ENCODE measurements at places on chromosomes 2 and 18.

- DNase-seq = no peak
Observed at GRCh38 chr2:64405581-64406406, 48.2 kb upstream of the LGALSL start.

- no peak for DNase-seq
Observed at GRCh38 chr18:26405190-26405801, 143.1 kb downstream of the KCTD1 start.

GRCh38 chr2:20091305-20091991, 40.0 kb upstream of the LAPTM4A start:
- no peak for DNase-seq

- DNase-seq = no peak
Observed at GRCh38 chr18:56662063-56662408, 10.9 kb downstream of the WDR7 start.

- no peak for DNase-seq
Observed at GRCh38 chr2:50987616-50988313, 44.2 kb downstream of the NRXN1 start.

DNA sequence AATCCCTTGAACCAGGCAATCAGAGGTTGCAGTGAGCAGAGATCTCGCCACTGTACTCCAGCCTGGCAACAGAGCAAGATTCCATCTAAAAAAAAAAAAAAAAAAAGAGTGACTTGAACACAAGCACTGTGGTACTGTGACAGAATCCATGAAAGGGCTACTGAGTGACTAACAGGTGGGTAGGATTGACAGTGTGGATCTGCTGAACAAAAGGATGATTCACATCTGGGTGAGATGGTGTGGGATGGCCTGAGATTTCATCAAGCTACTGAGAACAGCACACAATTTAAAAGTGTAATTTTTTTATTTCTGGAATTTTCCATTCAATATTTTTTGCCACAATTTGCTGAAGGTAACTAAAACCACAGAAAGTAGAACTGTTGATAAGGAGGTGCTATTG, 13.3 kb upstream of the SP3 start:
- no peak for DNase-seq

- DNase-seq = no peak
Observed at GRCh38 chr2:19456705-19457309, 98.4 kb upstream of the OSR1 start.

DNA sequence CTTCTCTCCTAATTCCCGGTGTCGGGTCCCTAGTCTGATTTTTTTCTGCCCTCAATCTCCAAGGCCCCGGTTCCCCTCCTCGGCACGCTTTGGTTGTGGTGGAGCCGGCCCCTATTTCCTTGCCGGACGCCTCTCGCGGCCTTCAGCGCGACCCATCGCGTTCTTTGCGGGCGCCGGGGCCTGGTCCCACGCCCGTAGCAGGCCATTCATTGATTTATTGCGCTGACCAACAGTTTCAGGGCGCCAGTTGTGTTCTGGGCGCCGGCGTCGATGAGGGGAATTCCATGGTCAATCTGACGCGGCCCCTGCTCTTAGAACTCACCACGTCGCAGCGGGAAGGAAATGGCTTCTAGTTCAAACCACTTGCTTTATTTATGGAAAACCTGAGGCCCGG, 396 bp downstream of the CNOT9 start:
- DNase-seq = peak; percentile 61

- no peak for DNase-seq
Observed at GRCh38 chr2:144004742-144005141, 515.2 kb downstream of the ZEB2 start.

- DNase-seq = peak; percentile 26
Observed at GRCh38 chr18:51235009-51235789, 37.7 kb upstream of the MEX3C start.

GRCh38 chr2:127448526-127448925, 30.3 kb downstream of the PROC start:
- no peak for DNase-seq

GRCh38 chr2:120482334-120482733, 136.4 kb downstream of the INHBB start:
- DNase-seq = no peak

DNA sequence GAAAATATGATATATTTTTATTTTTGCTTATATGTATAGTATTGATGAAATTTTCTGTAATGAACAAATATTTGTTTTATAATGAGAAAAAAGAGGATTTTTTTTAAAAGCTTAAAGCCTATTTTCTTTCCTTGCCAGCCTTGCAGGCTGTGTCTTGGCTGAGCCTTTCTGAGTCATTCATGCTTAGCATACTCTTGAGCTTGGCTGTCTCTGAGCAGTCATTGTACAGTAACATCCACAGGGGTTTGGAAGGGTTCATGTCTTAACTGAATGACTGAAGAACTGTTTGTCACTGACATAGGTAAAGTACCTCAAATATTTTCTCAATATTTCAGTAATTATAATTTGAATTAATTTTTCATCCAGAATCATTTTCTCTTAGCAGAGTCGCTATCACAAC, 49.3 kb downstream of the GPR39 start:
- DNase-seq = no peak

DNA sequence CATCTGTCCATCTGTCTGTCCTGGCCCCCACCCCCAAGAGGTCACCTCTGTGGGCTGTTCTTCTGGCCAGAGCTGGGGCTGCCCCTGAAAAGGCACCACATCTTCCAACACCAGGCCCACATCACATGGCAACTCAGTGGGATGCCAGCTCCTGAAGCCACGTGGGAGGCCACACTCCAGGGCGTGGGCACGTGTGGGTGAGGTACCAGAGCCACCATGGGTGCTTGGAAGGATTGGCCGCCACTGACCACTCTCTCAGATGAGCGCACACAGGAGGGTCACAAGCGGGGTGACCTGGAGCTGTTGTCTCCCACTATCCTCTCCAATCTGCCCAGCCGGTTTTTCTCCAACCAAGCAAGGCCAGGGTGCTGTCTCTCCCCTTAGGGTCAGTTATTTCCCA, 197.9 kb downstream of the TFCP2L1 start:
- DNase-seq = no peak

- DNase-seq = no peak
Observed at GRCh38 chr2:157181234-157181633, 76.3 kb upstream of the GALNT5 start.

Data from glutamatergic neuron (in vitro differentiated cells).